ENCODE measurements at places on chromosomes 7 and 10. TPM values are rescaled to one million over a fixed set of nuclear protein-coding genes. Genes with fewer than 3 reads are reported as not detected.

- H3K36me3 ChIP-seq = no peaks in the 10 kb centered on the region
- DNase-seq = no peak
- H3K4me3 ChIP-seq = no peak overlapping the region
- no peak overlapping the region for H3K27ac ChIP-seq
These were observed 60.1 kb upstream of the ARID5B start for GRCh38 chr10:61841338-61841875.

WNT8B gene
- total RNA-seq = not detected

ANKRD7 gene
- 0.63 TPM for total RNA-seq

- no peaks in the 10 kb centered on the region for H3K36me3 ChIP-seq
- peaks cover 75% of the 10 kb centered on the region for H3K4me1 ChIP-seq
- H3K27me3 ChIP-seq = no peaks in the 10 kb centered on the region
- no peak for DNase-seq
- peak overlapping the region; percentile 89 for H3K27ac ChIP-seq
These were observed 3.8 kb downstream of the NFE2L3 start for GRCh38 chr7:26155531-26156375.

DNA sequence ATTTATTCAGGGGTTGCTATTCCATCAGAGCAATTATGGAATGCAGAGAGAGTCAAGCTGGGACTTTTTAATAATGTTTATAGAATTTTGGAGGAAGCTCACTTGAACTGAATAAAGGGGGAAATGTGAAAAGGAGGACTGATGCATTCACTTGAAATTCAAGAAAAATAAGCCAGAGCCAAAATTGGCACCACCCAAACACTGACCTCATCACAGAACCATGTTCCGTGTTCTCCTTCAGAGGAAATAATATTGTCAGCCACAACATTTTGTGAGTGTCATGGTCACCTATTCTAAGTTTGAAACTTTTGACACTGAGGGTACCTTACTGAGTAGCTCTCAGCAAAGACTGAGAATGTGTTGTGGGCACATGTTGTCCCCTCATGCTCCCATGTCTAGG lies 207.0 kb downstream of the ANK3 start:
- H3K27me3 ChIP-seq = peaks cover 2% of the 10 kb centered on the region
- no peak overlapping the region for H3K27ac ChIP-seq
- H3K4me3 ChIP-seq = no peak overlapping the region
- peaks cover 4% of the 10 kb centered on the region for H3K36me3 ChIP-seq
- H3K4me1 ChIP-seq = no peaks in the 10 kb centered on the region
- DNase-seq = no peak

TMEM213 gene
- not detected for total RNA-seq

DNA sequence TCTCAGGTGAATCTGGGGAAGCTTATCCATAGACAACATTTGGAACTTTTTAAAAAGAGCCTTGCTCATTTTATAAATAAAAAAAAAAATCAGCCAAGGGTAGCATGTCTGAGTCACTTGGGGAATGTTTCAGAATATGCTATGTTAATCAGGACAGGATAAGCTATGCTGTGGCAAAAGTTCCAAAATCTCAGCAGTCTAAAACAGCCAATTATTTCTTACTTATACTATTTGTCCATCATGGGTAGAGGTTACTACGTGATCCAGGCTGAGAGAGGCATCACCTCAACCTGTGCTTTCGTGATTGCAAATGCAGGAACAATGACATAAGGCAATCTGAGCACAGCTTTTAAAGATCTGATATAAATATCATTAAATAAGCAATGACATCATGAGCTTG lies 6.5 kb downstream of the SLC13A1 start:
- no peak for DNase-seq
- H3K36me3 ChIP-seq = no peaks in the 10 kb centered on the region
- no peaks in the 10 kb centered on the region for H3K27me3 ChIP-seq
- no peaks in the 10 kb centered on the region for H3K4me1 ChIP-seq
- no peak overlapping the region for H3K27ac ChIP-seq

PTF1A gene
- not detected for total RNA-seq

DNA sequence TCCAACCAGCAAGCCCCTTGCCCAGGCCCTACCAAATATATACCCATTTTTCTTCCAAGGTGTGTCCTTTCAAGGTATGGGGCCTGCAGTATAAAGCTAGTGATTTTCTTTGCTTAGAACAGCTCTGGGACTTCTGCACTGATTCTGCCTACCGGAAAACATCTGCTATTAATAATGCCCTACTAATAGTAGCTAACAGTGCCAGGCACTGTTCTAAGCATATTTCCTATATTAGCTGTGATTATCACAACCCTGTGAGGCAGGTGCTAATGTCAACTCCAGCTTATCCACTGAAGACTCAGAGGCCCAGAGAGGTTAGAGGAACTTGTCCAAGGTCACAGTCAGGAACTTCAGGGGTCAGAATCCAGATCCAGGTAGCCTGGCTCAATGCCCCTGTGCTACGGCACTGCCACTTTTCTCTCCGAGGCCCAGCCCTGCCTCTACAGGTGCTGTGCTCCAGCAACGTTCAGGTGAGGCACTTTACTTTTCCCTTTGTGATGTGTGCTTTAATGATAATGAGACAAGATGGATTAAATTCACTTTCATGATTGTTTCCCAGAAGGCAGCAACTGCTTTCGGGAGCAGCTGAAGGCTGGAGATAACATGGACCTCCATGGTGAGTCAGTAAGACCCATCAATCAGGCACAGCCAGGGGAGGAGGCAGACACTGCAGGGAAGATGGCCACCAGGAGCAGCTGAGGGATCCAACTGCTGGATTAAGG lies 26.7 kb downstream of the TAS2R41 start:
- H3K27me3 ChIP-seq = no peaks in the 10 kb centered on the region
- no peak overlapping the region for H3K4me3 ChIP-seq

SPDYE11 gene
- not detected for total RNA-seq

GRCh38 chr10:91694170-91694794 lies 61.4 kb upstream of the PPP1R3C start:
- H3K27ac ChIP-seq = no peak overlapping the region
- no peaks in the 10 kb centered on the region for H3K36me3 ChIP-seq
- H3K27me3 ChIP-seq = no peaks in the 10 kb centered on the region
- no peak overlapping the region for H3K4me3 ChIP-seq
- no peaks in the 10 kb centered on the region for H3K4me1 ChIP-seq

GRCh38 chr7:129767120-129768015 lies 155.8 kb downstream of the NRF1 start:
- H3K27ac ChIP-seq = no peak overlapping the region
- no peak overlapping the region for H3K4me3 ChIP-seq
- no peaks in the 10 kb centered on the region for H3K4me1 ChIP-seq
- H3K27me3 ChIP-seq = peaks cover 4% of the 10 kb centered on the region
- H3K36me3 ChIP-seq = no peaks in the 10 kb centered on the region

DNA sequence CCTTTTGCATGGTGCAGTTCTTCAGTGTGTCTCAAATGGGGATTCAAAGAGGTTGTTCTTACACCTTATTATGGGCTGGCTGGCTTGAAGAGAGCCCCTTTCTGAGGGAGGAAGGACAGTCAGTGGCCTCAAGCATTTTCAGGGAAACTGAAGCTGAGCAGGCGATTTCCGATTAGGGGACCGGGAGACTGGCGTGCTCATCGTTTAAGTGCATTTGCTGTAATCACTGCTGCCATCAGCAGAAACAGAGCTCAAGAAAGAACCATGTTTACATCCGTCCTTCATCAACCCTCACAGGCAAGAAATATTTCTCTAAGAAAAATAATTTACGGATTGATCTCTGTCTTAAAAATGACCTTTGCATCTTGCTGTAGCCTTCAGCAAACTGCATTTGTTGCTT lies 32.2 kb downstream of the DNAJB6 start:
- H3K36me3 ChIP-seq = peaks cover 32% of the 10 kb centered on the region
- H3K27me3 ChIP-seq = no peaks in the 10 kb centered on the region
- no peak overlapping the region for H3K4me3 ChIP-seq
- no peak for DNase-seq
- no peak overlapping the region for H3K27ac ChIP-seq

GHRHR gene
- not detected for total RNA-seq

IKZF1 gene
- 416 TPM for total RNA-seq

LRRD1 gene
- total RNA-seq = not detected

FAM149B1 gene
- total RNA-seq = 21.5 TPM

POM121C gene
- total RNA-seq = 88.0 TPM

GRCh38 chr10:102418622-102419268 lies at the start of gene PSD:
TSS of gene PSD (minus strand) at chr10:102418785. CDS start at chr10:102417038, 1,747 bp downstream.
- H3K27me3 ChIP-seq = peaks cover 38% of the 10 kb centered on the region
- no peak within 1 kb of the TSS for H3K27ac ChIP-seq
- peak within 1 kb of the TSS; percentile 98 for H3K4me3 ChIP-seq
- peaks cover 19% of the 10 kb centered on the region for H3K4me1 ChIP-seq
- no peak for DNase-seq

TMEM196 gene
- total RNA-seq = not detected

- no peak overlapping the region for H3K4me3 ChIP-seq
- H3K36me3 ChIP-seq = no peaks in the 10 kb centered on the region
- H3K4me1 ChIP-seq = peaks cover 6% of the 10 kb centered on the region
- DNase-seq = no peak
- H3K27ac ChIP-seq = no peak overlapping the region
These were observed 4.5 kb downstream of the CAMK2B start for GRCh38 chr7:44320794-44321371.

DNA sequence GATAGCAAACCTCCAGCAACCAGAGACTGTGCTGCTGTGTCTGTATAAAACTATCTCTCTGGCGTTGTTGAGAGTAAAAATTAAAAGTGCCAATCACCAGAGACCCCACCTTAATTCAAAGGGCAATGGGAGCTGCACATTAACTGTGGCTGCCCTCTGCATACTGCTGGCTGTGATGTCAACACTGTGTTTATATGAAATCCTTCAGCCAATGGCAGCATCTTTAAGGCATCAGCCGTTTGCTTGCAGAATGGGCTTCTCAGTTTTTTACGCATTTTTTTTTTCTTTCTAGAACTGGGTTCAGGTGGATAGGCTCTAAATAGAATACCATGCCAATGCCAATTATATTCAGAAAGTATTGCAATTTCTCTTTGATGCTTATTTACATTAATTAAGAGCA lies 47.7 kb downstream of the CHN2 start:
- no peak overlapping the region for H3K27ac ChIP-seq
- H3K36me3 ChIP-seq = no peaks in the 10 kb centered on the region
- DNase-seq = no peak
- no peaks in the 10 kb centered on the region for H3K27me3 ChIP-seq
- H3K4me1 ChIP-seq = peaks cover 2% of the 10 kb centered on the region

PURB gene
- 28.1 TPM for total RNA-seq

GRCh38 chr7:127107601-127108007 lies 145.1 kb downstream of the GRM8 start:
- H3K27ac ChIP-seq = no peak overlapping the region
- peak; percentile 8 for DNase-seq
- no peak overlapping the region for H3K4me3 ChIP-seq
- H3K4me1 ChIP-seq = no peaks in the 10 kb centered on the region
- no peaks in the 10 kb centered on the region for H3K36me3 ChIP-seq
- peaks cover 9% of the 10 kb centered on the region for H3K27me3 ChIP-seq

PRPS1L1 gene
- not detected for total RNA-seq

GRCh38 chr10:114631666-114632417 lies 26.2 kb downstream of the ABLIM1 start:
- H3K27me3 ChIP-seq = peaks cover 39% of the 10 kb centered on the region
- H3K4me1 ChIP-seq = peaks cover 16% of the 10 kb centered on the region
- peak overlapping the region; percentile 92 for H3K4me3 ChIP-seq
- no peaks in the 10 kb centered on the region for H3K36me3 ChIP-seq
- peak; percentile 30 for DNase-seq
- peak overlapping the region; percentile 30 for H3K27ac ChIP-seq

DNA sequence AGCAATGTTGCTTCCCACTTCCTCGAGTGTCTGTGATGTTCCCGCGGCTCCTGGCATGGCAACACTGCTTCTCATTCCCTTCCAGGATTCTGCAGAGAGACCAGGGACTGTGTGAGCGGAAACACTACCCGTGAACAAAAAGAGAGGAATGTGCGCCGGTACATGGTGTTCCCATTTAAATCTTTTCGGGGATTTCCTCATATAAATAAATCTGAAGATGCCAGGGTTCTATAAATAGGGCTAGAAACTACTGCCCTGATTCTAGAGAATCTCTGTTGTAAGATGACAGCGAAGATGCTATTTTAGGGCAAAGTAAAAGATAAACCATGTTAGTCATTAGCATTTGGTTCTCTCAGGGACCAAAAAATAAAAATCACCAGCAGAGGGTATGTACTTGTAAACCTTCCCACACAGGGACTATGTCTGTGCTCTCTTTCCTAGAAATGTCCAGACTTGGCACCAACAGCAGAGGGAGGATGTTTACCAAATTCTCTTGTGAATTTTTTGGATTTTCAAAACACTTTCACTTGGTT lies 92.2 kb upstream of the DDC start:
- no peak overlapping the region for H3K27ac ChIP-seq
- H3K4me1 ChIP-seq = peaks cover 45% of the 10 kb centered on the region
- H3K36me3 ChIP-seq = no peaks in the 10 kb centered on the region
- H3K27me3 ChIP-seq = no peaks in the 10 kb centered on the region

DNA sequence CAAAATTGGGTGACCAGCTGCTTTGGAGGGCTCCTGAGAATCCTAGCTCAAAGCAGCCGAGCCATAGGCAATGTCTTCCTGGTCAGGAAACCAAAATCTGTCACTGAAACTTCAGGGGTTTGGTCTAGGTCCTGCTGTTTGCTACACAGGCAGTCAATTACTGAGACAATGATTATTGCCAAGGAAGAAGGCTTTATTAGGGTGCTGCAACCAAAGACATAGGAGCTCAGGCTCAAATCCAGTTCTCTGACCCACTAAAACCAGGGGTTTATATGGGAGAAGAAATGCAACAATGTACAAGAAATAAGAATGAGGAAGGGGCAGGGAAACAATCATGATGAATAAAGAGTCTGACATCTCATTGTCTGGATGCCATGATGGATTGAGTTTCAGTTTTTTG lies 410.3 kb upstream of the ZWINT start:
- DNase-seq = no peak
- no peak overlapping the region for H3K27ac ChIP-seq

- H3K36me3 ChIP-seq = peaks cover 47% of the 10 kb centered on the region
- H3K27me3 ChIP-seq = no peaks in the 10 kb centered on the region
- H3K27ac ChIP-seq = peak overlapping the region; percentile 58
These were observed 239.7 kb upstream of the MKLN1 start for GRCh38 chr7:131087756-131088658.

DNA sequence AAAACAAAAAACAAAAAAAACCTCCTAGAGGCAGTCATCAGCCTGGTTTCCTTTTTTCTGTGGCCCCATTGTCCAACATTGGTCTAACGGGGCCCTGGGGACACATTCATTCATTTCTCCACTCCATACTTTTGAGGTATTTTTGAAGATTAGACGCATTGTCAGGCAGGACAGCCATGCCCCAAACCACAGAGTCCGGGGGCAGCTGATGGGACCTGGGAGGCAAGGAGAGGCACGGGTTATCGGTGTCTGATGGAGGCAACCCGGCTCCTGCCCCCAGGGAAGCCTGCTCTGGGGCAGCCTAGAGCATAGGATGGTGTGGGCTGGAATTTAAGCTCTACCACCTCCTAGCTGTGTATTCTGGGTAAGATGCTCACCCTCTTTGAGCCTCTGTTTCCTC lies 6.5 kb upstream of the RABGEF1 start:
- no peak overlapping the region for H3K27ac ChIP-seq
- peaks cover 24% of the 10 kb centered on the region for H3K4me1 ChIP-seq
- H3K27me3 ChIP-seq = no peaks in the 10 kb centered on the region
- DNase-seq = no peak
- H3K4me3 ChIP-seq = no peak overlapping the region
- H3K36me3 ChIP-seq = peaks cover 19% of the 10 kb centered on the region

- H3K36me3 ChIP-seq = no peaks in the 10 kb centered on the region
- H3K4me3 ChIP-seq = no peak overlapping the region
- no peak overlapping the region for H3K27ac ChIP-seq
These were observed 184.7 kb upstream of the IMMP2L start for GRCh38 chr7:111746950-111747349.

- no peak for DNase-seq
- no peaks in the 10 kb centered on the region for H3K36me3 ChIP-seq
- H3K27me3 ChIP-seq = no peaks in the 10 kb centered on the region
- H3K4me1 ChIP-seq = no peaks in the 10 kb centered on the region
These were observed 503.2 kb downstream of the NRG3 start for GRCh38 chr10:82378146-82378545.

NKX1-2 gene
- total RNA-seq = not detected

Data from naive thymus-derived CD8-positive, alpha-beta T cell (primary cell).